Activated CD4-positive, alpha-beta T cell treated with anti-CD3 and anti-CD28 coated beads, Interleukin-2, amount 10 ng/mL, durations not matched to agents 24 days and 14 days (primary cell): ENCODE measurements at places on chromosomes 5 and 9.

- no peak for DNase-seq
These were observed 23.7 kb downstream of the KDM4C start for GRCh38 chr9:6781476-6781875.

- no peak for DNase-seq
These were observed 221.3 kb downstream of the NPR3 start for GRCh38 chr5:32932241-32932935.

- DNase-seq = no peak
These were observed 61.3 kb upstream of the SPINK5 start for GRCh38 chr5:148002451-148002850.

- no peak for DNase-seq
These were observed 59.4 kb upstream of the OR2K2 start for GRCh38 chr9:111389406-111389805.

- DNase-seq = no peak
These were observed 24.4 kb upstream of the MROH2B start for GRCh38 chr5:41095324-41096101.

DNA sequence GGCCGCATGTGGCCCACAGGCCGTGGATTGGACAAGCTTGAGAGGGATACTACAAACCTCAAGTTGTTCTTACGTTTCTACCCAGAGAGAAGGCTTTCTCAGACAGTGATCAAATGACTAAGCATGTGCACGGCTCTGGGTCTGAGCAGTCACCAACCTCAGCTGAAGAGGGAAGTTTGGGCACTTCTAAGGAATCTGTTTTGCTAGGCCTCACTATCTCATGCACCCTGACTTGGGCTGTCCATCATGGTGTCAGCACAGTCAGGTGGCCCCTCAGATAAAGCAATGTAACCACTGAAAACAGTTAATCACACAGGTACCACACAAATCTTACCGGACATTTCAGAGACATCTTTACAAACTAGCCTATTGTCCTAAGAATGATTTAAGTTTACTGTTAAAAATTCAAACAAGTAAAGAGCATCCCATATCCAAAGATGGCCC is 24.6 kb downstream of the CSF2 start:
- DNase-seq = peak; percentile 72

DNA sequence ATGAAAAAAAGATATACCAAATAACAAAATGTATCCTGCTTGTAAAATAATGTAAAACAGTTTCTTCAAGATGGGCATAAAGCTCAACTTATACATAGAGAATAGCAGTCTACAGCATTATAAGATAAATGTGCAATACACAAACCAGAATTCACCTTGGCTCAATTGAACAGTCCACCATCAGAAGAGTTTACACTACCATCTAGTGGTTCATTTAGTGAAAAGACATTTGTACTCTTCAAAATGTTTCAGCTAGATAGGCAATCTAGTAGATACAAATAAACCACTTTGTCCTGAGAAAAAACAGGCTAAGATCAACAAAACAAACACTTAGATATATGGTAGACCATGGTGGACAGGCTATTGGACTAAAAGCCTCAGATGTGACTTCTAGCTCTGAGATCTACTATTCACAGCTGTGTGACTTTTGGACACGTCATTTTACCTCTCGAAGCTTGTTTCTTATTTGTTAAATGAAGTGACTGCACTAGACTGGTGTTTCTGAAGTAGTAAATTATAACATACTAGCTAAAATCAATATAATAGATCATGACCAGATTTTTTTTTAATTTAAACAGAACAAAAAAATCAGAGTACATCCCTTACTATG is 22.1 kb upstream of the TPD52L3 start:
- DNase-seq = no peak

DNA sequence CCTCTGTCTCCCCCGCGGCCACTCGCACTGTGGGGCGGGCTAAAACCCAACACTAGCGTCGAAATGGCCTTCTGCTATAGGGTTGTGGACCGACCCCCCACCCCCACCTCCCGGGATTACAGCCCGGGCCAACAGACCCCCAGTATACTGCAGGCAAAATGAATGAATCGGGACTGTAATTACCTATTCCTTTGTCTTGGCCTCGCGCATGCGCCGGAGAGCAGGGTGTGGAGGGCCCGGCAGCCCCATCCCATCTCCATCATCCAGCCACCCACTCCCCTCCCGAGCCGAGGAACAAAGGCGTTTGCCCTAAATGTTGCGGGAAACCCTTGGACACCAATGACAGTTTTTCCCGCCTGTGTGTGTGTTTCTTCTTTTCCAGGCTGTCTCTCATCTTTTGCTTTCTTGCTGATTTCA is 1.6 kb downstream of the BASP1 start:
- DNase-seq = no peak

- DNase-seq = peak; percentile 94
These were observed at the start of gene FCHSD1 for GRCh38 chr5:141650851-141651727. Gene FCHSD1 (minus strand): TSS chr5:141651418. CDS start chr5:141651368, 50 bp downstream.

DNA sequence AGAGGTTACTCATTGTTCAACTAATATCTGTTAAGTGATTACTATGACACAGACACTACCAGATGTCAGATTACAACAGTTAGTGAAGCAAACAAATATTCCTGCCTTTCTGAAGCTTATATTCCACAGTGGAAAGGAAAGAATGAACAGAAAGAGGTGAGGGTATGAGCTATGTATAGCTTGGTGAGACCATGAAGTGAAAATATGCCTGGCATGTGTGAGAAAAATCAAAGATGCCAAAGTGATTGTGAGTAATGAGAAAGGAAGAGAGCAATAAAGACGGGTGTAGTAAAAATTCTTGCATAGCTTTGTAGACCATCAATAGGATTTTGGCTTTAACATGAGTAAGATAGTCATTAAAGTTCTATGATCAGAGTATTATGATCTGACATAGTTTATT is 734.5 kb upstream of the NUDT12 start:
- no peak for DNase-seq

DNA sequence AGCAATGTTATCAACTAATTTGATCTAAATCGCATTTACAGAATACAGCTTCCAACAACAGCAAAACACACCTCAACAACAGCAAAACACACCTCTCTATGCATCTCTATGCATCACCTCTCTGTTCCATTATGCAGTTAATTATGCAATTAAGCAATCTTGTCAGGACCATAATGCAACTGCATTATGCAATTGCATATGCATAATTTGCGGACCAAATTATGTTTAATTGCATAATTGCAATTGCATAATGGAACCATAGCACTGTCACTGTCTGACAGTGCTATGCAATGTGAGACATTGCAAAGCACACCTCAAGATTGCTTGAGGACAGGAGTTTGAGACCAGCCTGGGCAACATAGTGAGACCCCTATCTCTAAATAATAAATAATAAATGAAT is 80.4 kb upstream of the PRSS3 start:
- no peak for DNase-seq

GRCh38 chr9:14945351-14945750 is 35.1 kb upstream of the FREM1 start:
- no peak for DNase-seq

- no peak for DNase-seq
These were observed 100.6 kb downstream of the KIAA0825 start for GRCh38 chr5:94517490-94518488.
